CD4-positive, alpha-beta T cell treated with Interleukin-17A for 4 hours (primary cell): ENCODE measurements at places on chromosomes 13 and 19.

DNA sequence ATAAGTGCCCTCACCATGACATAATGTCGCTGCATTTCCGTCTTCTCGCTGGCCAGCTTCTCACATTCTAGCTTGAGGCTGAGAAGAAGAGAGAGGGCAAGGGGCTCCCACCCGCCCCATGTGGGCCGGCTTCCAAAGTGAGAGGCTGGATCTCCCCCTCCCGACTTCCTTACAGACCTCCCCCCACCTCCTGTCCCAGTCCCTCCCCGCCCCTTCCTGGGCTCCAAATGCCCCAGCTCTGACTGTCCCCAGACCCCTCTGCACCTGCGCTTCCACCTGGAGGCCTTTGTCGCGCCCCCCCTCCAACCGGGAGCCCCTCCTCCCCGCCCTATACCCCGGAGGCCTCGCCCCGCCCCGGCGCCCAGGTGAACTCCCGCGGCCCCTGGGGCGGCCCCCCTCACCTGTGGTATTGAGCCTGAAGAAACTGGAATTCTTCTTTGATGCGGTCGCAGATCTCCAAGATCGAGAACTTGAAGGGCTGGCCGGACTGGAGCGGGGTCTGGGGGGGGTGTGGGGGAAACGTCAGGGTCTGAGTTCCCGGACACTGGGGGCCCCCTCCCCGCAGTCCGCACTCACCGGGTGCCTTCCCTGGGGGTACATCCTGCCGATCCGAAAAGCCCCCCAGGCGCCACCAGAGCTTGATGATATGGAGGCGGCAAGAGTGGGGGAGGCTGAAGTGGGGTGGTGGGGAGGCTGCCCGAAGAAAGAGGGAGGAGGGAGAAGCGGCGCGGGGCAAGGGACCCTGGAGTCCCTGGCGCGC lies 595 bp downstream of the TLE2 start:
- DNase-seq = peak; percentile 44

GRCh38 chr19:45070861-45071544 lies 5.3 kb downstream of the ZNF296 start:
- no peak for DNase-seq

DNA sequence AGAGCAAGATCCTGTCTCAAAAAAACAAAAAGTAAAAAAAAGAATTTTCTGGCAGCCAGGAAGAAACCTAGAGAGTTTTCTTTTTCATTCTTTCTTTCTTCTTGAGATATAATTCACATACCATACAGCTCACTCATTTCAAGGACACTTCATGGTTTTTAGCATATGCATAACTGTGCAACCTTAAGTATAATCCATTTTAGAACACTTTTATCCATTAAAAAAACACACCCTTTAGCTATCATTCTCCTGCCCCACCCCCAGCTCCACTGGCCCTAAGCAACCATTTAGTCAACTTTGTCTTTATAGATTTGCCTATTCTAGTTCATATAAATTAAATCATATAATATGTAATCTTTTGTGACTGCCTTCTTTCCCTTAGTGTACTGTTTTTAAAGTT lies 8.1 kb upstream of the IPO5 start:
- DNase-seq = no peak

- no peak for DNase-seq
These were observed 481.7 kb upstream of the PRR20A start for GRCh38 chr13:56659041-56659471.

GRCh38 chr19:57435062-57435978 lies at the start of gene ZNF749:
Gene ZNF749, plus strand, starts transcription at chr19:57435325. Its CDS starts 254 bp downstream, at chr19:57435579.
- peak; percentile 97 for DNase-seq

DNA sequence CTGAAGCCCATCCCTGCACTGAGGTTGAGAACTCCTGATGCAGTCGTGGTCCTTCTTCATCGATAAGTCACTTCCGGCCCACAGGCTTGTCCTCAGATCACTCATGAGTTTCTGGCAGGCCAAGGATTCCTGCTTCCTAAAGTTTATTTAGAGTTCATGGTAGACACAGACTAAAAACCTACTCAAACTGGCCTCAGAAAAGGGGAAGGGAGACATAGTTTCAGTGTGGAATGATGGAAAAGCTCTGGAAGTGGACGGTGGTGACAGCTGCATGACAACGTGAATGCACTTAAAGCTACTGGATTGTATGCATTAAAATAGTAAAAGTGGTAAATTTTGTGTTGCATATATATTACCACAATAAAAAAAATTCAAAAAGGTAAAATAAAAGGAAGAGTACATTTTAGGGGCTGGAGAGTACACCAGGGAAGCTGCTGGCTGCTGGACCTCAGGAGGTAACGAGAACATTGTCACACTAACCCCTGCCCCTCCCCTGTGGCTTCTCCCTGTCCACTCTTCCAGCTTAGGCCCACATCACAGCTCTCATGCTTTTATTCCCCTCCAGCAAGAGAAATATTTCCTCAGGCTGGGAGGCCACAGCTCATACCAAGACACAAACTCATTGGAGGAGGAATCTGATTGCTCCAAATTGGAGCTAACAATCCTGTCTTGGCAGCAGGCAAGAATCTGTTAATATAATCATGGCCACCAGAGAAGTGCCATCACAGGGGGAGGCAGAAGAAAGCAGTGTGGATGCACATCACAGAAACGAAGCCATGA lies 741.0 kb downstream of the UQCRFS1 start:
- no peak for DNase-seq

- no peak for DNase-seq
These were observed 321.2 kb upstream of the NBEA start for GRCh38 chr13:34620862-34621261.

DNA sequence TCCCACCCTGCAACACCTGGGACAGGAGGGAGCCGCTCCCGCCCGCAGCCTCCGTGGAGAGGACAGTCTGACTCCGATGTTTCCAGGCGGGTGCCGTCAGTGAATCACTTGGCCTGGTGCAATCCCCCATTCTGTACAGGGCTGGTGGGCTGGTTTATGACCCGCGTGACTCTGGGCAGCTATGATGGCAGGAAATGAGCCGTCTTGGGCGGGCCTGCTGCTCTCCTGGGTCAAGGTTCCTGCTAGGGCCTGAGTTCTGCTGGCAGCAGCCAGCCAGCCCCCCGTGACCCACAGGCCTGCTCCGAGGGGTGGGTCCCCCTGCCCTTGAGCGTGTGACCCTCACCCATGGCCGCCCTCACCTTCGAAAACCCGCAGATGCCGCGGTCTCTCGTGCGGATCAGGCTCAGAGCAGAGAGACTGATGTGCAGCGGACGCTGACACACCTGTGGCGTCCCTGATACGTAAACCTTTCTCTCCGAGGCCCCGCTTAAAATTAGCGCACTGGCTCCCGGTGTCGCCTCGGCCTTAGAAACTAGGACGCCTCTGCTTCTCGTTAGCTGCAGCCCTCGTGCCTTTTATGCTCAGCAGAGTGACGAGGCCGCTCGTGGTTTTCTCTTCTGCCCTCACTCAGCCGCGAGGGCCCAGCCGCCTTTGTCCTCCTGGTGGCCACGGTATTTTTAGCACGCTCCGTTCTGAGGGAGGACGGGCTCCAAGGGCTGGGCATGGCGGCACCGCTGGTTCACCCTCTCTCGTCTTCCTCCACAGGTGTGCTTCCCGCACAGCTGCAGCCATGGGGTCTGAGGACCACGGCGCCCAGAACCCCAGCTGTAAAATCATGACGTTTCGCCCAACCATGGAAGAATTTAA lies 63.4 kb downstream of the KDM4B start:
- no peak for DNase-seq

DNA sequence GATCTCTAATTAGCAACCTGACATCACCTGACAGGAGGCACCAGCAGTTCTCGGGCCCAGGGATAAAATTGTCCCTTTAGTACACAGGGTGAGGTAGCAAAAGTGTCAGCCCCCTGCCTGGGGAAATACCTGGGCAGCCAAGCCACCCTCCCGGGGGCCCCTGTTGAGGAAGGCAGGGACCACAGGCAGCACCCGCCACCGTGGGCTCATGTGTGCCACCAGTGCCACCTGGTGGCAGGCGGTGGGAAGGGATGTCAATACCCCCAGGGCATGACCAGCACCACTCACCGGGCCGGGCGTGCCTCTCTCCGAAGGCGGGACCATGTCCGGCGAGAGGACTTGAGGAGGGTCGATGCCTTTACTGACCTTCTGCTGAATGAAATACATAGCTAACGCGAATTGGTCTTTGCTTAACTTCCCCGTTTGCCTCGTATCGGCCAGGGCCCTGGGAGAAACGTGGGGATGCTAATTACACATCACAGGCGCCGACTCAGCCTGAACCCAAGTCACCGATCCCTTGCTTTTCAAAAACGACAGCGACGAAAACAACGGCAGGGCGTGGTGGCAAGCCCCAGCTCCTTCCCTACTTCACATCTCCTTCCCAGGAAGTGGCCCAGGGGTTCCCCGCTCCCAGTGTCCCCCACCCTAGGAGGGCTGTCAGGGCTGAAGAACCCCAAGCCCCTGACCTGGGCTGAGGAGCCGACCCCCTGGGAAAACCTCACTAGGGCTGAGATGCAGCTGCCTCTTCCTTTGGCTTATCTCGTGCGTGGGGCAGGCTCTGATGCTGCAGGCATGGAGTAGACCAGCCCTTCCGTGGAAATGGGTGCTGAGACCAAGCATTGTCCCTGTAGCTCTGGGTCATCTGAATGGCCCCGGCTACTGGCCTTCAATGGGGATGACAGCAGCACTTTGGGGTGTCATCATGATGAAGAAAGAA lies 53.8 kb downstream of the EPS15L1 start:
- DNase-seq = peak; percentile 78

DNA sequence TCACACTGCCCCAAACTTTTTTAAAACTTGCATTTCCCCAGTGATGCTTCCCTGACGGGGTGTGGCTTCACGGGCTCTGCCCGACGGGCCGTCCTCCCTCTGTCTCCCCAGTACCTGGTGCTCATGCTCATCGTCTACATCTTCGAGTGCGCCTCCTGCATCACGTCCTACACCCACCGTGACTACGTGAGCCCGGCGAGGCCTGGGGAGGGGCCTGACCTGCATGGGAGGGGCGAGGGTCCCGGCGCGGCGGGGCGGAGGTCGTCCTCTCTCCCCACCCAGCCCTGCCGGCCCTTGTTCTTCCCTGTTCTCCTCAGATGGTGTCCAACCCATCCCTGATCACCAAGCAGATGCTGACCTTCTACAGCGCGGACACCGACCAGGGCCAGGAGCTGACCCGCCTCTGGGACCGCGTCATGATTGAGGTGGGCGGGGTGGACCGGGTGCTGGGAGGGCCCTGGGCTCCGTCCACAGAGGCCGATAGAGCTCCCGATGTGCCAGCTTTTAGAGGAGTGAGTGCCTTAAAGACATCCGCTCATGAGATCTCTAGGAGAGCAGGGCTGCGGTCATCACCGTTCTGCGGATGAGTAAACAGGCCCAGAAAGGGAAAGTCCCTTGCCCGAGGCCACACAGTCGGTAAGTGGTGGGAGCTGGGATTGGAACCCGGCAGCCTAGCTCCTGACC lies 6.9 kb downstream of the UPK1A start:
- DNase-seq = peak; percentile 48

DNA sequence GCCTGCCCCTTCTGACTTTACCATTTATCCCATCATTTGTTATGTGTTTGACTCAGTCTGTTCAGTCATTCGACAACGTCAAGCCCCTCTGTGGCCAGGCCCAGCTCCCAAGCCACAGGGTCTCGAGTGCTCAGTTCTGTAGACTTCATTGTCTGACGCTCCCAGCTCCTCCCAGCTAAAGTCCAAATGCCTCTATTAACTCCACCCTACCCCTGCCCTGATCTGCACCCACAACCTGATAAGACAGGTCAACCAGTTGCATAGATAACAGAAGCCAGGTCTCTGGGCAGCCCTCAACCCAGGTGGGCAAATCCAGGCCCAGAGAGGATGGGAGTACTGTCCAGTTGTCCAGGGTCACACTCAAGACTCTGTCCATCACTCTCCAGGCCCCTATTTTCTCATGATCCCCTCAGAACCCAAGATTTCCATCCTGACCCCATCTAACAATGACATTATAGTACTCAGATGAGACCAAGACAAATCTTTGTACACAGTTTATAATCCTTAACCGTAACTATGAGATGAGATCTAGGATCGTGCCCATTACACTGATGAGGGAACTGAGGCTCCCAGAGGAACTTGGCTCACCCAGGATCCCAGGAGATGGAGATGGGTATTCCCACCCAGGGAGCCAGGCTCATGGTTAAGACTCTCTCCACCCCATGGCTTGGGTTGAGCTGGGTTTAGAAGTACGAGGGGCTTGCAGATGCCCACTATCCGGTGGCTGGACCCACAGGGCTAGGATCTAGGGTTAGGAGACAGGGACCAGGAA lies 1.1 kb downstream of the TM6SF2 start:
- no peak for DNase-seq

DNA sequence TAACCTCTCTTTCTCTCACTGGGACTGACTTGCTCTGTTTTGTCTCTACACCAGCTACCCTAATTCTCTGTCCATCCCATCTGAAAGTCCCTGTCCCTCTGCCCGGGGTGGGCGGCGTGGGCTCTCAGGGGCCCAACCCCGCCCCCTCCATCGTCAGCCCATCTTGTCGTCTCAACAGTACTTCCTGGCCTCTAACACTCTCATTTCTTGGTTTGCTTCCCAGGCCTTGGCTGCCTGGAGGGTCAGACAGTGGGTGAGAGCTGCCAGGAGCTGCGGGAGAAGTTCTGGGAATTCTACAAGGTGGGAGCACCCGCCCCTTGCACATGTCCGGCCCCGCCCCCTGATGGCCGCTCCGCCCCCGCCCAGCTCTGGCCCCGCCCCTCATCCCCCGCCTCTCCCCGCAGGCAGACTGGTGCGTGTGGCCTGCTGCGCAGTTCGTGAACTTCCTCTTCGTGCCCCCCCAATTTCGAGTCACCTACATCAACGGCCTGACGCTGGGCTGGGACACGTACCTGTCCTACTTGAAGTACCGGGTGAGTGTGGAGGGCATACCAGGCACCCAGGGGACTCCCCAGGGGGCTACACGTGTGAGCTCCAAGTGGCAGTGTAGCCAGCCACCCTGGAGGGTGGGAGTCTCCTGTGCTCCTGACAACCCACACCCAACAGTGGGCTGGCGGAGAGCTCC lies 1.7 kb downstream of the MPV17L2 start:
- DNase-seq = peak; percentile 62

DNA sequence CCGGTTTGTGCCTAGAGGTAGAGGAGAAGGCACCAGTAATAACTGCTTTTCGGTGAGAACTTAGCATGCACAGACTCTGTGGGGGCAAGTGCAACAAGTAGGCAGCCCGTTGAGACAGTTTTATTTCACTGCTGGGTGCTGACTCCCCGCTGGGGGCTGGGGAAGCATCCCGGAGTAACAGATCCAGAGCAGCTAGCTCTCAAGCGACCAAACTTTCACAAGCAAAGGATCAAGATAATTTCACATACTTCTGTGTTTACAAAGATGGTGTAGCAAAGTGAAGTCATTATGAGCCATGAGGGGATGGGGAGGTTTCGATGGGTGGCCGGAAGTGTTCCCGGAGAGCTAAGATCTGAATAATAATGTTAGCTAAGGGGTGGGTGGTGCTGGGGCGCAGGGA lies 2.8 kb downstream of the NACC1 start:
- no peak for DNase-seq

- DNase-seq = no peak
These were observed 383.4 kb downstream of the ITGBL1 start for GRCh38 chr13:101835920-101836319.

DNA sequence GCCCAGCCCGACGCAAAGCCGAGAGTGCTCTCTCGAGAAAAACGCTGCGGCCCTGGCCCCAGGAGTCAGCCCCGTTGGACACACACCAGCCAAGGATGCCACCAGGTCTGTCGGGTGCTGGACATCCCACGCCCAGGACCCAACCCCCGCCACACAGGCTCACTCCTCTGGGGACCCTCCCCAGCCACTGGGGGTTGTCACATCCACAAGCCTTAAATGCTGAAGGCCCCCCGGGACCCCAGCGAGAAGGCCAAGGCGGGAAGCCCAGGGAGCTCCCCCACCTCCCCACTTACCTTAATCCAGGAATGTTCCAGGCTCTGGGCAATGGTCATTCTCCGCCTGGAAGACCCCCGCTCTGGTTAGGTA lies 11.2 kb downstream of the DAPK3 start:
- DNase-seq = no peak
